T-helper 2 cell (primary cell): ENCODE measurements at places on chromosomes 1 and 21.
A peak's percentile ranks its signal among the peaks of the same experiment; 100 is the strongest.

DNA sequence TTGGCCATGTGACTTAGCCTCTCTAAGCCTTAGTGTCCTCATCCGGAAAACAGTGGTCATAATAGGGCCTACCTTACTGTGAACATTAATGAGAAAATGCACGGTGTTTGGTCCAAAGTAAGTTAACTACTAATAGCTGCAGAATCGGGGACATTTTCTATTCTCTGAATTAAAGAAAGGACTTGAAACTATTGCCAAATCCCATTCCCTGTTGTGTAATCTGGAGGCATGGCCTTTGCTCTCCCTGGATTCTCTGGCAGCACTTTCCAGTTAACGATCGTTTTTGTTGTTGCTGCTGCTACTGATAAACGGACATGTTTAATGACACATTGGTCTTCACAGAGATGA lies 30.5 kb downstream of the FMO4 start:
- DNase-seq, result no peak

GRCh38 chr21:38825921-38826320 lies 20.2 kb downstream of the ETS2 start:
- no peak for DNase-seq

DNA sequence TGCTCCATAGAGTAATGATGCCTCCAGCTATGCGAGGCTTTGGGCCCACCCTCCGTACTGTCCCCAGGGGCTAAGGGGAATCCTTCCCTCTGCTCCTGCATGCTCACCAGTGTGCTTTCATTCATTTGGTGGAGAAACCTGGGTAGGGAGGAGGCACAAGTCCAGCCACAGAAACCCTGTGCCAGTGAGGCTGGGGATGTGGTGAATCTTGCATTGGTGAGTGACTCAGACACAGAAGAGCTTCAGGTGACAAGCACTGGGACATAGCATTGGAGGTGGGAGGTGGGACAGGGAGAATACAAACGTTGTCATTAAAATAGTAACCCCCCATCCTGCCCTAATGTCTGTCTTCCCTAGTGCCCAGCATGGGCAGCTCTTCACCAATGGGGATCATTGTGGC lies 5.2 kb downstream of the FCGR2A start:
- DNase-seq, result no peak

GRCh38 chr1:201882665-201883132 lies 6.0 kb upstream of the SHISA4 start:
- no peak for DNase-seq

DNA sequence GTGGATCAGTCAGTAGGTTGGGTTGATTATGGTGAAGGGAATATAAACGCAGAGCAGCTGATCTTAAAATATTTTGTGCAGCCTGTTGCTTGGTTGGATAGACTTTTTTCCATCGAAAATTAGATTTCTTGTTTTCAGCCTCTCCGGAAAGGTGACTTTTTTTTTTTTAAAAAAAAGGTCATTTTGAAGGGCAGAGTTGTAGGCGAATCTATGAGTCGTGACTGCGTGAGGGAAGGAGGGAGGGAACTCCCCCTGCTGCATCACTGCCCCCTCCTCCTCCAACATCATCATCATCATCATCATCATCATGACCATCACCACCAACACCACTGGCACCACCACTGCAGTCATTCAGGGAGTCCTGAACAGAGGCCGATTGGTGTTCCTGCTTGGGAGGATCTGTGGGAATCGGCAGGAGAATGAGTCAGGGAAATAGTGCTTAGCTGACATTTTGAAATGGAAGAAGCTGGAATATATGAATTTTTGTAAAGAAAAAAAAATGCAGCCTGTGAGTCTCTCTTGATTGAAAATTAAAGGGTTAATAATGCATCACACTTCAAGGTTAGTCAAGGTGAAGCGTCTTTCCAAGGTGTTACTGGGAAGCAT lies 1.2 kb downstream of the ATP1B1 start:
- DNase-seq, result no peak

- DNase-seq, result no peak
Measured at GRCh38 chr1:13224480-13225060, 1.4 kb downstream of the PRAMEF18 start.

DNA sequence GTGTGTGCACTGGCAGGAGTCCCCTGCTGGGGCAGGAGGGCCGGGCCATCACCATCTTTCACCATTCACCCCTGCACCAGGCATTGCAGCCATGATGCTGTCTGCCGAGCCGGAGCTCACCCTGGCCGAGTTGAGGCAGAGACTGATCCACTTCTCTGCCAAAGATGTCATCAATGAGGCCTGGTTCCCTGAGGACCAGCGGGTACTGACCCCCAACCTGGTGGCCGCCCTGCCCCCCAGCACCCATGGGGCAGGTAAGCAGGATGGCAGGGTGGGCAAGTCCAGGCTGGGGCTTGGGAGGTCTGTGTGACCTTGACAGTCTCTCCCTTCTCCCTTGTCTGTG lies 18.6 kb downstream of the PCSK9 start:
- no peak for DNase-seq

DNA sequence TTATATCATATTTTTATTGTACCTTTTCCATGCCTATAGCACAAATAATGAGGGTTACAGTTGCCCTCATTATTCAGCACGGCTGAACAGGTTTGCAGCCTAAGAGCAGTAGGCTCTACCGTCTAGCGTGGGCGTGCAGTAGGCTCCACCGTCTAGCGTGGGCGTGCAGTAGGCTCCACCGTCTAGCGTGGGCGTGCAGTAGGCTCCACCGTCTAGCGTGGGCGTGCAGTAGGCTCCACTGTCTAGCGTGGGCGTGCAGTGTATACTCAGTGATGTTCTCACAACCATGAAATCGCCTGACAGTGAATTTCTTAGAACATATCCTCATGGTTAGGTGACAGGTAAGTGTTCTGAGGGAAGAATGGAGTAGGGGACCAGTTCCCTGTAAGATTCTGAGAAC lies 84.9 kb downstream of the DYRK1A start:
- no peak for DNase-seq

- DNase-seq, result no peak
Measured at GRCh38 chr1:53413175-53414001, 45.8 kb upstream of the DMRTB1 start.

DNA sequence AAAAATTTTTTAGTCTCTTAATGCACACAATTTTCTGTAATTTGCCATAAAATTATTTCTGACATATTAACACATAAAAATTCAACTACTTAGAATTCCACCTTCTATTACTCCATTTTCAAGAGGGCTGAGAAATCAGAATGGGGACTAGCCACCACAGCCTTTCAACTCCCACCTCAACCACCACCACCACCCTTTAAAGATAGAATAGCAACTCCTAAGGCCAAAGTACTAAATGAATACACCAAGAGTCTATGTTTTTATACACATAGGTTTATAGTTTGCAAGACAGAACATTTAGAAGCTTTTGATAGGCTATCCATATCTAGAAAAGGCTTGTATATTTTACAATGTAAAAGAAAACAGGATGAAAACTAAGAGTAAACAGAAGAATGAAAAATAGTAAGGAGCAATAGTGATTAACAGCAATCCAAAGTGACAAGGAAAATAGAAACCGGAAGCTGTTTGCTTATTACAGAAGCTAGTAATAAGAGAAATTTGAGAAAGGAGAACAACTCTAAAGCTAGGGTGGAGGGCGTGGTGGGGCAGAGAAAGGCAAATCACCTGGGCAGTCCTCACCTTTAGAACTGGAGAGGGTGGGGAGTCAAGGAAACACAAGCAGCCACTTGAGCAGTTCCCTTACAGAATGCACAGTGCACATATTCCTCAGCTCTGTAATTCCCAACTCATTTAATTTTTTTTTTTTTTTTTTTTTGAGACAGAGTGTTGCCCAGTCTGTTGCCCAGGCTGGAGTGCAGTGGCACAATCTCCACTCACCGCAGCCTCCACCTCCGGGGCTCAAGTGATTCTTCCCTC lies 27.7 kb downstream of the EPS15 start:
- DNase-seq, result no peak

DNA sequence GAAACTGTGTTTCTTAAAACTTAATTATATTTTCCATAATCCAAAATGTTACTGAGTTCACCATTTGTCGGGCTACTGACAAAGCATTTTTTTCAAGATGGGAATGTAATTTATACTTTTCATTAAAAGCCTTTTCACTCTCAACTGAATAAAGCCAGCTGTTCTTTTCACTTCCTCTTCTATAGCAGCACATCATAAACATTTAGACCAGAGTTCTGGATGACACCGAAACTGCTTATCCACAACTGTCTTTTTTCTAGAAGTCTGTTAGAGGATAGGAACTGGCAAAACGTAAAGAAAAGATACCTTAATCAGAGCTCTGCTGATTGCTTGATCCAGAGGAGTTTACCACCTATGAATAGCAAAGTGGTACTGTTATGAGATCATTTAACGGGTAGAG lies 594.7 kb downstream of the ADGRL2 start:
- DNase-seq, result no peak

DNA sequence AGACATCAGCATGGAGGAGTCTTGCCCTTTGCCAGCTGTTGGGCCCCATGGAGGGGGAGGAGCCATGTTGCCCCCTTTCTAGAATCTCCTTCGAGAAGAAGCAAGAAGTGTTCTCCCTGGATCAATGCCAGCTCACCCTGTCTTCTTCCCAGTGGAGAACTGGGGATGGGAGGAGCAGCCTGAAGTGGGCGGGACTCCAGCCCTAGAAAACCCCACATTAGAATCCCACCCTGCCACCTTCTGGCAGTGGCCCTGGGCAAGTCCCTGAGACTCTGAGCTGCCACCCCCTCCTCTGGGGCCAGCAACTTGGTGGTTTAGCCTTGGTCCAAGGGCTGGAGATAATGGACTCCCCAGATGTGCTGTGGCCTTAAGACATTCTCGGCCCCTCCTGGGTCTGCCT lies 51.7 kb downstream of the PAX7 start:
- no peak for DNase-seq

- DNase-seq, result peak; percentile 57
Measured at GRCh38 chr1:28370239-28371009, 884 bp downstream of the PHACTR4 start.

- DNase-seq, result no peak
Measured at GRCh38 chr1:52651904-52652303, 18.9 kb downstream of the SHISAL2A start.

DNA sequence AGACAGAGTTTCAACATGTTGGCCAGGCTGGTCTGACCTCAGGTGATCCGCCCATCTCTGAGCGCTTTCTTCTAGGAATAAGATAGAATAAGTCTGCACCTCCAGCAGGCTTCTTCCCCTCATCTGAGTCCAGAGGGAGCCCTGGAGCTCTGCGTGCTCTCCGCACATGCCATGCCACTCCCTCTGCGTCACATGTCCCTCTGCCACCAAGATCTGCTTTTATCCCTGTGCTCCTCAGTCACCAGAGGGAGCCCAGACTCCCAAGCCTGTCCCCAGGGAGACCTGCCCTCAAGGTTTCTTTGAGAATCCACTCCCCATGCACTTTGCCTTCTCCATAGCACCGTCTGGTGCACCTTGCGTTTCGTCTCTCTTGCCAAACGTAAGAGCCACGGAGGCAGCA lies 213.0 kb downstream of the CAMTA1 start:
- DNase-seq, result no peak

GRCh38 chr1:39892601-39893595 lies 8.8 kb downstream of the MYCL start:
- DNase-seq, result no peak

GRCh38 chr1:212234431-212235395 lies 50.5 kb upstream of the PPP2R5A start:
- DNase-seq, result no peak

DNA sequence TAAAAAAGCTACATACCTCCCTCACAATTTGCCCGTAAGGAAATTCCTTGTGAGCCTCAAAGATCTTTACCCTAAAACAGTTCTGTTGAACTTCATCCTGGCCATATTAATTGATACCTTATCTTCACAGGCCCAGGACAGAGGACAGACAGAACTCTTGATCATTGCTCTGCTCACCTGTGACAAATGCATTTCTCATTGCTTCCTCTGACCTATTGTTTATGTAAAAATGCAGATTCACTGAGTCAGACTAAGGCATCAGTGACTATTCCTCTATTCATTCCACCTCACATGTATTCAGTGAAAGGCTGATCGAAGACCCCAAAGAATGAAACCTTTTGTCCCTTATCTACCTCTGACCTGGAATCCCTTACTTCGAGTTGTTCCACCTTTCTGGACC lies 61.0 kb downstream of the BACH1 start:
- DNase-seq, result no peak

GRCh38 chr1:199875856-199876255 lies 151.7 kb upstream of the NR5A2 start:
- DNase-seq, result no peak

DNA sequence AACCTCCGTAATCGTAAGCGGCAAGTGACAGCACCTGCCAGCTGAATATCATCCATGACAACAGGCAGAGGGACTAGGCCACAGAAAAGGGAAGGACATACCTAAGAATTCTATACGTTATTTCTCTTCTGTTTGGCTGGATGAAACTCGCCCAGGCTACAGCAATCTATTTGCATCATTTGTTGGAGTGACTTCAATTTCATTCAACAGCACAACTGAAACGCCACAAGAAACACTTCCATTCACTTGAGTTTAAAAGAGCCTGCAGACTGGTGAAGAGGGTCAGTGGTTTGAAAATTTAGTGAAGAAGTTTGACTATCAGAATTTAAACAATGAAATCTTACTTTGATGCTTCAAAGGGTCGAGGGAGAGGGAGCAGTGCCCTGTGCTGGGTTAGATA lies 378.7 kb downstream of the LMO4 start:
- DNase-seq, result no peak

DNA sequence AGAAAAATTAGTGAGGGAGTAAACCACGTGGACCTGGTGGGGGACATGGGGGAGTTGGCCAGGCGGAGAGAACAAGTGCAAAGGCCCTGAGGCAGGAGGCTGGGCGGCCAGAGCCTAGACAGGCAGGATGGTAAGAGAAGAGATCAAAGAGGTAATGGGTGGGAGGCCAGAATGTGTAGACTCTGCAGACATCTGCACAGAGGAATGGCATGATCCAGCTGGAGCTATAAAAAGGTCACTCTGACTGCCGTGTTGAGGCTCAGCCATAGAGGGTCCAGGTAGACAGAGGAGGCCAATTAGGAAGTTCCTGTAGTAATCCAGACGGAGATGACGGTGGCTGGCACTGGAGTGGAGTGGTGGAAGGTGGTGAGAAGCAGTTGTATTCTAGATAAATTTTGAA lies 3.6 kb downstream of the H6PD start:
- DNase-seq, result no peak

DNA sequence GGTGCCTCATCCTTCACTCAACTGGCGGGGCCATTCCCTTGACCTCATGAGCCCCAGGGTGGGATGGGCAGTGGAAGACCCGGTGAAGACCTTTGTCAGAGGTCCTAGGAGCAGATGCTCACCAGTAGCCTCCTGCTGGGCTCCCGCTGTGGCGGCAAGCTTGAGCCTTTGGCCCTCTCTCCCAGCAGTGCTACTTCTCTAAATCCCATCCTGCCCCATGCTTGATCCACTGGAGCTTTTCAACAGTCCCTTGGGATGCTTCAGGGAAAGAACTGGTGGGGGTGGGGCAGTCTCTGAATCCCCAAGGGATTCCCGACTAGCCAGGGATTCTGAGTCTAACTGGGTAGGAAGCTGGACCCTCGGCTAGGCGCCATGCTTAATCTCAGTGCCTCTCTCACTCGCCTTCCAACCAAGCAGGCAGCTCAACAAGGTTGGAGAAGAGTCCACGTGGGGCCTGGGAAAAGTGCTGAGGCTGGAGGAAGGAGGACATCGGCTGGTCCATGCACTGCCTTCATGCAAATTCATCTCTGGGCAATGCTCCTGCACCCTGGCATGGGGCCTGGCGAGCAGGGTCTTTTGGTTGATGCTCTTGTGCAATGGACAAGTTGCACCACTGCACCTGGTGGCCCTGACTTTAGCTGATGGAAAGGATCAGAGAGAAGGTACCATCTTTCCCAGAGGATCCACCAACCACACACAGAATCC lies 190.3 kb downstream of the GRIK3 start:
- DNase-seq, result no peak

GRCh38 chr1:1600861-1601563 lies 1.1 kb upstream of the FNDC10 start:
- no peak for DNase-seq
